Naive B cell (primary cell): ENCODE measurements at places on chromosomes 5 and 9.

- DNase-seq: no peak
Observed at GRCh38 chr5:132335402-132335801, 34.1 kb upstream of the SLC22A5 start.

- DNase-seq: no peak
Observed at GRCh38 chr5:178337334-178337741, 104.7 kb upstream of the PHYKPL start.

GRCh38 chr5:140591747-140592372, 27.2 kb downstream of the SLC35A4 start:
- DNase-seq: no peak

- DNase-seq: no peak
Observed at GRCh38 chr5:171906703-171907590, 99.5 kb downstream of the FBXW11 start.

GRCh38 chr5:168219515-168220410, 71.7 kb upstream of the WWC1 start:
- peak; percentile 15 for DNase-seq

GRCh38 chr5:94776167-94776566, 157.7 kb downstream of the SLF1 start:
- no peak for DNase-seq

GRCh38 chr5:10451137-10451824, 9.6 kb downstream of the ROPN1L start:
- DNase-seq: no peak

DNA sequence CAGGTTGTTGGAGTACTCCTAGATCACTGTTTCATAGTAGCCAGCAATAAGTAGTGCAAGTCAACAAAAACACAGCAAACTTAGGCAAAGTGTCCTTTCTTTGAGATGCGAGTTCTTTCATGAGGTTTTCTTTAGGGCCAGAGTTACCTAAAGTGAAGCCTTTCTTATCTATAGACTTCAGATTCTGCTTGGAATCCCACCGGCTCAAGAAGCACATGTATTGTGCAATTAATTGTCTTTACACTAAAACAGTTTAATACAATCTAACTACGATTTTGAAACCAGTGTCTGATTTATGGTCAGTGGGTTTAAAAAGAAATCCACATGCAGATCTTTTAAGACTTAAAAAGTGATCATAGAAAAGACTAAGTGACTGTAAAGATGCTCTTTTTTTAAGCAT, 3.6 kb downstream of the PURA start:
- DNase-seq: no peak

- no peak for DNase-seq
Observed at GRCh38 chr5:134131165-134131564, 16.7 kb downstream of the TCF7 start.

DNA sequence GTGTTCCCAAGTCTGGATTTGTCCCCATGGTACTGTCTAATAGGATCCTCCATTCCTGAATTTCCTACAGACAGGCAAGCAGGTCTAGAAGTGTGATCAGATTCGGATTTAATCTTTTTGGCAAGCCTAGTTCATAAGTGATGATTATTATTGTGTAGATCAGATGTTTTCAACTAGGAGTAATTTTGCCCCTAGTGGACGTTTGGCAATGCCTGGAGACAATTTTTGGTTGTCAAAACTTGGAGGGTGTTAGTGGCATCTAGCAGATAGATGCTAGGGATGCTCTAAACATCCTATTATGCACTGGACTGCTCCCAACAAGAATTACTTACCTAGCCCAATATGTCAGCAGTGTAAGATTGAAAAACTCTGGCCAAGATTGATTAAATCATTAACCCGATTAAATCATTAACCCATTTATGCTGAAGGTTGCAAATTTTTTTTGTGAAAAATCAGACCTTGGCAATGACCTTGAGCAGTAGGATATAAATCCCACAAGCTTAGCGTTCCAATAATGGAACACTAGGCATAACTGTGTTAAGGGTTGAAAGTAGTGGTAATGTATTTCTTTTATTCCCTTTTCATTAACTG, 28.2 kb downstream of the TCERG1 start:
- DNase-seq: no peak
